ENCODE measurements at places on chromosomes 2 and 18.

- no peak for DNase-seq
Measured at GRCh38 chr18:478681-479080, 21.8 kb downstream of the COLEC12 start.

- no peak for DNase-seq
Measured at GRCh38 chr2:61125798-61126197, 36.2 kb upstream of the C2orf74 start.

DNA sequence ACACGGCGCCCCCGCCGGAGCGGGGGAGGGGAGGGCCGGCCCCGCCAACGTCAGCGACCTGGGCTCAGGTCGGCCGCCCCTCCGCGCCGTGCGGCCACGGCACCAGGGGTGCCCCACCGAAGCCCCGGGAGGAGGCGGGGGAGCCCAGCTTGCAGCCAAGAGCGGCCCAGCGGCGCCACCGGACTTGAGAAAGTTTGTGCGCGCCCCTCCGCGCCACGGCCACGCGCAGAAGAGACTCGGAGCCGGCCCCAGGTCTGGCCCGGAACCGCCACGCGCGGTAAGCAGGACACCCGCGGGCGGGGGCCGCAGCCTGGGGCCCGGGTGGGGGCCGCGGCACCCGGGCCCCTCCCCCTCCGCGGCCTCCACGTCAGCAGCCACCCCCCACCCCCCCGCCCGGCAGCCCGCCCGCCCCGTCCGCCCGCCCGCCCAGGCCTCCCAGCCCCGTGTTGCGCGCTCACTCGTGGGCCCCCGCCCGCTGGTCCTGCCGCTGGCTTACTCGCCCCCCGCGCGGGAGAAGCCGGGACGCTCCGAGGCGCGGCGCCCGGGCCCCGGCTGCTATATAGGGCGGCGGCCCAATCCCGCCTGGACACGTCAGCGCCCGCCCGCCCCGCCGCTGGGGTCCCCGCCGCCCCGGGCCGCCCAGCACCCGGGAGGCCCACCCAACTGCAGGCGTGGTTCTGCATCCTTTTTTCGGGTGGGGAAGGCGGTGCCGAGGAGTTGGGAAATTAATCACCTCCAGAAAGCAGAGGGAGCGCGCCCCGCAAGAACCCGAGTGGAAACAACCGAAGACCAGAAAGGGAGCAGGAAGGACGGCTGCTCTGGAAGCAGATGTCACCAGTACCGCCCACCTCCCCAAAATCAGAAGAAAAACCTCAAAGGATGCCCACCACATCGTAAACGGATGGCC is 42.9 kb downstream of the HDLBP start:
- DNase-seq, result peak; percentile 55

GRCh38 chr2:10787176-10787968 is 25.2 kb downstream of the PDIA6 start:
- no peak for DNase-seq

- DNase-seq, result peak; percentile 21
Measured at GRCh38 chr2:232873909-232874641, 4.0 kb downstream of the SNORC start.

- no peak for DNase-seq
Measured at GRCh38 chr2:207670887-207671286, 40.6 kb upstream of the CCNYL1 start.

DNA sequence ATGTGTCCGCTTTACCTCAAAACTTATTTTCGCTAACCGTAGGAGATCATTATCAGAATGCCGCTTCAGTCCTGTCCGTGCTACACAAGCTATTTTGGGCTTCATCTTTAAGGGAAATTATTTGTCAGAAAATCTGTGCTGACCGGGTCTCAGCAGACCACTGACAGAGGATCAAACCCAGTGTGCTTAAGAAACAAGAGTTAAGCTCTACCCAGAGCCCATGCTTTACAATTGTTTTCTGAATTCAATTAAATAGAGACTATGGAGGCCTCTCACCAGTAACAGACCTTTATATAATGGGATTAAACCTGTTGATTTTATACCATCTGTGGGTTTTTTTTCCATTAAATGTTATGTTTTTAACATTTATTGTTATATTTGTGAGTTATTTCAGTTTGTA is 1956.7 kb upstream of the PIK3C3 start:
- no peak for DNase-seq

DNA sequence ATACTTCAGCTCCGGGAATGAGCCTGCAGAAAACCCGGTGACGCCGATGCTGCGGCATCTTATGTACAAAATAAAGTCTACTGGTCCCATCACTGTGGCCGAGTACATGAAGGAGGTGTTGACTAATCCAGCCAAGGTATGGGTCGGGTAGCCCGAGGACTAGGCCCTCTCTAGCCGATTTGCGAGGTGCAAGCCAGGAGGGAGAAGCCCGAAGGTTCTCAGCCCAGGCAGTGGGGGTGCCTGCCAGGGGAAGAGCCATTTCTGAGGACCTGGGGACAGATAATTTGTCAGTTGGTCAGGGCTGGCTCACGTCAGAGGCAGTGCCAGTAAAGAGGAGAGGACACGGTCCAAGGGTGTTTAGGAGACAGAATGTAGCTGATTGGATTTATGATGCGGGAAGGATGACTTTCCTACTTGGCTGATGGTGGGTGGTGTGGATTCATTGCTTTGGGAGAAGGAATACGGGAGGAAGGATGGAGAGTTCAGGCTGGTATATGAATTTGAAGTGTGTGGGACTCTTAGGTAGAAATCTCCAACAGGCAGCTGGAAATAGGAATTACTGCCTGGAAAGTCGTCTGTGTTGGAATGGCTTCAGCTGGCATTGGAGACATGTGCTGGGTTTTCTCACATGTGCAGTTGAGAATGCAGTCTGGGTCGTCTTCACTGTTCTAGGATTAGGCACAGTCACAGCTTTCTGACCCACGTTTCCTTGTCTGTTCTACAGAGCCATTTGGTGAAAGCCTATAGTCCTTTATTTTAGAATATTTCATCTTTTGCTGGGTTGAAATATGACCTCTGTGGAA is 874 bp downstream of the NDUFAF7 start:
- DNase-seq, result peak; percentile 7

GRCh38 chr2:32061973-32062861 is 1.1 kb upstream of the SPAST start:
- DNase-seq, result peak; percentile 18

DNA sequence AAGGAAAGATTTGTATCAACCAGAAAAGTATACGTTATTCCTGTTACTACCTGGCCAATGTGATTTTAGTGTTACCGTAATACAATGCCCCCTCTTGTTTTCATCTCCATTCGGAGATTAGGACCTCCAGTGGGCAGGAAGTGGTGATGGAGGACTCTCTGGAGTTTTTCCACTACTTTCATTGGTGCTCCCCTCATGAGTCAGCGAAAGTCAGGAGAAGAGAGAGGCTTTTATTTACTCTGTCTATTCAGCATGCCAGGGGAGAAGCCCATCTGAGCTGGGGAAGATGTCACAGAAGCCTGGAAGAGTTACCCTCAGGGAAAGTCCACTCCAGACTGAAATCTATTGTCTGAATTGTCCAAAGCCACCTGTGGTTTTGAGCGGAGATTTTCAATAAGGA is 88.2 kb upstream of the THUMPD2 start:
- DNase-seq, result no peak

- peak; percentile 13 for DNase-seq
Measured at GRCh38 chr18:58863539-58864145, 1.0 kb upstream of the ZNF532 start.

GRCh38 chr2:84052043-84052442 is 407.0 kb downstream of the SUCLG1 start:
- DNase-seq, result no peak

DNA sequence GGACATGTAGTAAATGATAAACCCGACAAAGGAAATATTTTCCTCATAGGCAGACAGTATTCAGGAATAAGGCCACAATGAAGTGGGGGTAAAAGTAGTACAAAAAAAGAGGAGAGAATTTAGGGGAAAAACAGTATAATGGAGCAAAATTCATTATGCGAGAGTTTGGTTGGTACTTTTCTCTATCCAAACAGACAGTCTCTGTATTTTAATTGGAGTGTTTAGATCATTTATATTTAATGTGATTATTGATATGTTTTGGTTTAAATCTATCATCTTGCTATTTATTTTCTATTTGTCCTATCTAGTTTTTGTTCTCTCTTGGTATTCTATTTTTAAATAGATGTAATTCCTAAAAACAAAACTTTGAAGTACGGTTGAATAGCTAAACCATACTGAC is 170.3 kb upstream of the SP5 start:
- no peak for DNase-seq

GRCh38 chr18:49249521-49249920 is 210.9 kb downstream of the DYM start:
- DNase-seq, result peak; percentile 72

- DNase-seq, result peak; percentile 47
Measured at GRCh38 chr2:37671009-37671815, at the start of gene CDC42EP3. TSS of gene CDC42EP3 (minus strand) at chr2:37671642. CDS start at chr2:37646587, 25,055 bp downstream.

DNA sequence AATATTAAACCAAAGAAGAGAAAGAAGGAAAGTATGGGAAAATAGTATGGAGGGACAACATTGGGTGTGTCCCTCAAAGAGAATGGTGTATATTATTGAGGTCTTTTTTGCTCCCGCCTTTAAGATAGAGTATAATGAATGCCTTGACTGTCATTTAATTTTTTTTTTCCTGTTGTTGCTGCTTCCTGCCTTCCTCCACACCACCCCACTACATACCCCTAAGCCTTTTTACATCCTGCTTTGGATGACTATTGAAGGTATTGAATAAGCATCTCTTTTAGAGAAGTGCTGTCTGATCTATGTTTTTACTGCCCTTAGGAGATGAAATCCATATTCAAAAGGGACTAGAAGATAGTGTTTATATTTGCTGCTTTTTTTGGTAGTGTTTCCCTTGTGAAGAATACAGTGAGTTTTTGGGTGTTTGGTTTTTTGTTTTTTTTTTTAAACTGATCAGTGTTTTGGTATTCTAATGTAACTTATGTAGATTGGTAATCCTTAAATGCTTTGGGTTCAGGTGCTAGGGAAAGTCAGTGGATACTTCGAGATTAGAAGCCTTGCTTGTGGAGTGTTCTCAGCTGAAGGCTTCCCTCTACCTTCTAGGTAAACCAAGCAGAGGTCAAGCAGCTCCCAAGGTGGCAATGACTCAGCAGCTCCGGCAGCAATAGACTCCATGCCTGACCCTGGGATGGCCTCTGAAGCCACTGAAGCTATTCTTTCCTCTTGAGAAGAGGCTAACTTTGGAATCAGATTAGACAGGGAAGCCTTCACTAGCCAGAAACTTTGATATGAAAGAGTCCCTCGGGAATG is 5.0 kb downstream of the FZD7 start:
- DNase-seq, result no peak

GRCh38 chr2:51919395-51919794 is 887.5 kb upstream of the NRXN1 start:
- DNase-seq, result no peak

- no peak for DNase-seq
Measured at GRCh38 chr18:74427442-74428112, 29.5 kb downstream of the DIPK1C start.

DNA sequence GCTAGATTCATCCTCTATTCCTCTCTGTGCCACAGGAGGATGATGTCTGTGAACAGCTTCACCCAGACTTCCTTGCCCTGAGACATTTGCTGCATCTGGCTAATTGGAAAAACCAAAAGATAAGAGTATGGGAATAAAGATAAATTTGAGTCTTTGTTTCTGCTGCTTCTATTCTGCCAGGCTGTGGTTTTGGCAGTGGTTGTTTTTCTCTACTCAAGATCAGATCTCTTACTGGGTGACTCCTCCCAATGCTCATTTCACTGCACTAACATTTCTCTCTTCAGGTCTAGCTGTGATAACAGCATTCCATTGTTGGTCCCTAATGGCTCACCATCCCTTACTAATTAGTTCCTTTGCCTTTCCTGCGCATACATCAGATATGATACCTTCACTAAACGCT is 89.5 kb downstream of the CALCRL start:
- DNase-seq, result no peak

- no peak for DNase-seq
Measured at GRCh38 chr2:113760400-113760799, 4.0 kb upstream of the SLC35F5 start.

- no peak for DNase-seq
Measured at GRCh38 chr18:35088921-35089320, 47.7 kb downstream of the MAPRE2 start.

GRCh38 chr18:9055185-9055584 is 47.3 kb upstream of the NDUFV2 start:
- peak; percentile 86 for DNase-seq

DNA sequence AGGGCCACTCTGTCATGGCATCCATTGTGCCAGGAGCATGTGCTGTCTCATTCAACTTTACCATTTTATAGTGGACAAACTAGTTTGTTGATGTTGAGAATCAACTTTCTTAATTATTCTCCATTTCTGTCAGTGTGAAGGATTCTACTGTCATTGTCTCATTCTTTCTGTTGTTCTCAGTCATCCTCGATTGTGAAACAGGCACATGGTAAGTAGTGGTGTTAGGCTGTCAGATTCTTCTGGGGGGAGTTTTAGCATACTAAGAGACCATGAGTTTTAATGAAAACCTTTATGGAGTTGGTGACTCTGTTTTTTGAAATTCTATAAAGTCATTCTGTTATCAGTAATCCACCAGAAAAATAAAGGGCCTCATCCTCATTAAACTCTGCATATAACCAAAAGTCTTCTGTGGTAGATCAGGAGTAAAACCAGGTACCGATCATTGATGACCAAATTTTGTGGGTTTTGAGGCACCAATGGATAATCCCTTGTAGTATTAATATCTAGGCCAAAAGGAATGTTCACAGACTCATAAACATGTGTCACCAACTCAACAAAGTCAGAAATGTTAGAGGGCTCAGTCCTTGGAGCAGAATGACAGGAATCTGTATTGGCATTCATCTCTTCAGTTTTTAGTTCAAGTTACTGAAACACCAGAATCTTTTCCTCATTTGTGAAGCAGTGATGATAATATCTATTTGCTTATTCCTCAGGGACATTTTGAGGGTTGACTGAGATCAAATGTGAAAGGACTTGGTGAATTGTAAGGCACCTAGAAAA is 73.2 kb downstream of the CERS6 start:
- DNase-seq, result no peak

GRCh38 chr18:37668971-37669747 is 103.6 kb upstream of the CELF4 start:
- no peak for DNase-seq

- DNase-seq, result no peak
Measured at GRCh38 chr2:45055162-45055605, 45.9 kb upstream of the SIX2 start.

- no peak for DNase-seq
Measured at GRCh38 chr2:165895974-165896373, 57.6 kb downstream of the TTC21B start.

- peak; percentile 31 for DNase-seq
Measured at GRCh38 chr2:230439590-230439989, 23.6 kb downstream of the SP100 start.
